ENCODE measurements at places on chromosomes 4 and X. TPM values are rescaled to one million over a fixed set of nuclear protein-coding genes. Genes with fewer than 3 reads are reported as not detected.
A peak's percentile ranks its signal among the peaks of the same experiment; 100 is the strongest.

DNA sequence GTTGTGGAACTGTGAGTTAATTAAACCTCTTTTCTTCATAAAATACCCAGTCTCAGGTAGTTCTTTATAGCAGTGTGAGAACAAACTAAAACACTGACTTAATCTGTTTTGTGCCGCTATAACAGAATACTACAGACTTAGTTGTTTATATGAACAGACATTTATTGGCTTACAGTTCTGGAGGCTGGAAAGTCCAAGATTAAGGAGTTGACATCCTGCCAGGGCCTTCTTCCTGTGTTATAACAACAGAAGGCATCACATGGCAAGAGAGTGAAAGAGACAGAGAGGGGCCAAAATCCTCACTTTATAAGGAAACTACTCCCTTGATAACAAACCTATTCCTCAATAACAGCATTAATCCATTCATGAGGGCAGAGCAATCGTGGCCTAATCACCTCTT, 42.5 kb upstream of the KCNIP4 start:
- peak; percentile 6 for DNase-seq

- DNase-seq: peak; percentile 85
Measured at GRCh38 chr4:37715889-37716402, 29.8 kb upstream of the RELL1 start.

DNA sequence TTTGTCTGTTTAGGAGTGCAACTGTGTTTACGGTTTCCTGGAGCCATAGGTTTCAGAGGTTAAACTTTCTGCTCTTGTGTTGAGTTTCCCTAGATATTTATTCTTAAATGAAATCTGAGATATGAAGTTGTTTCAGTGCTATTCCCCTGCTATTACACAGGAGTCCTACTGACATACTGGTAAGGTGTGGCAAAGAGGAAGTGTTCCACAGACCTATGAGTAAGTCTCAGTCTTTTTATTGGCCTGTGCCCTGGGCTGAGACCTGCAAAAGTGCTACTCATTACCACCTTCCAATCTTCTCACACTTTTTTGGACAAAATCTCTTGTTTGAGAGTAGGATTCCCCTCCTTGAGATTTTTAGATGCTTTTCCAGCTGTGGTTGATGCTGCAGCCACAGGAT, 35.6 kb upstream of the MAGEA8 start:
- no peak for DNase-seq

GRCh38 chr4:181896614-181897013, 346.6 kb upstream of the TENM3 start:
- no peak for DNase-seq

DNA sequence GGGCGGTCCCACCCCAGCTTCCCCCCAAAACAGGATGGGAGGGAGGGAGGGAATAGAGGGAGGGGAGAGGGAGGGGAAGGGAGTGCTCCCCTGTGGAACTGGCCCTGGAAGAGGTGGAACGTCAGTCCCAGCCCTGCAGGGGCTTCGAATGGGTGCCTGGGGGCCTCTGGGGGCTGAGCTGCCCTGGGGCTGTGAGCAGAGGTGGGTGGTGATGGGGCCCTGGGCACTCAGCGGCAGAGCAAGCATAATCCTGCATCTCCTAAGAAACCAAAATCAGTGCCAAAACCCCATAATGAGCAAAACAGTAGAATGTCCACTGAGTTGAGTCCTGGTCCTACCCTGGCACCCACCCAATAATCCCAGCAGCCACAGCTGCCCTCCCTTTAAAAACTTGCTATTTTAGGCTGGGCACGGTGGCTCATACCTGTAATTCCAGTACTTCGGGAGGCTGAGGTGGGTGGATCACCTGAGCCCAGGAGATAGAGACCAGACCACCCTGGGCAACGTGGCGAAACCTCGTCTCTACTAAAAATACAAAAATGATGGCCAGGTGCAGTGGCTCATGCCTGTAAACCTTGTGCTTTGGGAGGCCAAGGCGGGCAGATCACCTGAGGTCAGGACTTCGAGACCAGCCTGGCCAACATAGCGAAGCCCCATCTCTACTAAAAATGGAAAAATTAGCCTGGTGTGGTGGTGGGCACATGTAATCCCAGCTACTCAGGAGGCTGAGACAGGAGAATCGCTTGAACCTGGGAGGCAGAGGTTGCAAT, 11.1 kb downstream of the DOK7 start:
- no peak for DNase-seq

GRCh38 chr4:54085284-54085683, 14.7 kb upstream of the GSX2 start:
- no peak for DNase-seq

DNA sequence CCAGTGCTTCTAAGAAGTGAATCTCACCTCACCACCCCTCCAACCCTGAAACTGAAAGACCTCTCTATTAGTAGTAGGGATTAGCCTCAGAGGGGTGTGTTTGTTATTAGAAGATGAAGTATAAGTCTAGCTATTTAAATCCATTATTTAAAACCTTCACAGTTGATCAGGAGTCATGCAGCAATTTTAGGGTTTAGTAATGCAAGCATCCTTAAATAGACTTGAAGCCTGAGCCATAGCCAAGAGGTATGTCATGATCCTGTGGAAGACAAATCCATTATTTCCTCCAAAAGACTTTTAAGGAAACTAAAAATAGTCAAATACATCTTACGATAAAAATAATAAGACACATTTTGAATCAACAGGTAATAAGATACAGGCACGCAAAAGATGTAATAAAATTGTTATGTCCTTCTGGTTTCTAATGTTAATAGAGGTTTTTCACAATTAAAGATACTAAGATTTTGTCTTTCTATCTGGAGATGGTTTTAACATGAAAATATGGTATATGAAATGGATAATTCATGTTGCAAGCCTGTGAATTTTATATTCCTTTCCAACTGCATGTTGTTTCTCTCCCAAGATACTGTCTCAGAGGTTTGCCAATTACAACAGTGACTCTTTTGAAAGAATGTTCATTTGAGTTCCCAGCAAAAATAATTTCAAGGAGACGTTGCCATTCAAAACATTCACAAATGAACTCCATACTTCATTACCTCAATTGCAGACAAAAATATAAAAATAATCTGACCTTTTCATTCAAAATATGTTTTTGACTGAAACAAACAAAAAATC, 68.0 kb downstream of the LUZP4 start:
- DNase-seq: no peak

- DNase-seq: no peak
Measured at GRCh38 chrX:45154462-45154861, 46.2 kb downstream of the DIPK2B start.

DNA sequence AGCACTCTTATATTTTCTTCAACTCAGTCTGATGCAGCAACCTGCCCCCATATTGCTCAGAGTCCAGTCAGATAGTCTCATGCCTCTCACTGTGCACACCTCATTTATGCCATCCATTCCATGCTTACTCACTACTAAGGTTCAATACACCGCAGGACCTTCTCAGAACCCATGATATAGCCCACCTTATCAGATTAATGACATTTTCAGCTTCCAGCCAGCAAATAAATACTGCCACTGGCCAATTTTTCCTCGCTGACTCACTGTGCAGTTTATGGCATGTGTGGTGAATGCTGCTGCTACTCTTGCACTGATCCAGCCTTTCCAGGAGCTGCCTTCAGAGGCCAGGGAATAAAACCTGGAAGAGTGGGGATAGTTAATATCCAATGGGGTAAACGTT, 380.6 kb upstream of the SPOCK3 start:
- DNase-seq: no peak

DNA sequence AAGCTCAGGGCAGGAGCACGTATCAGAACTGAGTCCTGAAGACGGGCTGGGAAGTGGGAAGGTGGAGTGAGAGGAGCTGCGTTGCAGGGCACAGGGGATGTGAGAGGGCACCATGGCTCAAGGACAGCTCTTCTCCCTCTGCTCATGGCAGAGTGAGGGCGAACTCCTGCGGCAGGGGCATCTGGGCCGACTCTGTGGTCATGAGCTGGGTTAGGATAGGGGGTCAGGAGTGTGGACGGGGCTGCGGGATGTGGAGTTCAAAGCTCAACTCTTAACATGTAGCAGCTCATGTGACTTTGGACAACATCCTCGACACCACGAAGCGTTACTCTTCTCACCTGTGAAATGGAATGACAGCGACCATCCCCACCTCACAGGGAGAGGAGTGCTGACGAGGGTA, 19.4 kb upstream of the SORCS2 start:
- DNase-seq: peak; percentile 21

- no peak for DNase-seq
Measured at GRCh38 chr4:15402146-15402545, 25.7 kb upstream of the C1QTNF7 start.

Gene CHRDL1
- total RNA-seq: 33.1 TPM

Data from left colon (tissue), 2 donors.